H1 (cell line): ENCODE measurements at places on chromosomes 3 and 15. TPM values are rescaled to one million over a fixed set of nuclear protein-coding genes. Genes with fewer than 3 reads are reported as not detected.

DNA sequence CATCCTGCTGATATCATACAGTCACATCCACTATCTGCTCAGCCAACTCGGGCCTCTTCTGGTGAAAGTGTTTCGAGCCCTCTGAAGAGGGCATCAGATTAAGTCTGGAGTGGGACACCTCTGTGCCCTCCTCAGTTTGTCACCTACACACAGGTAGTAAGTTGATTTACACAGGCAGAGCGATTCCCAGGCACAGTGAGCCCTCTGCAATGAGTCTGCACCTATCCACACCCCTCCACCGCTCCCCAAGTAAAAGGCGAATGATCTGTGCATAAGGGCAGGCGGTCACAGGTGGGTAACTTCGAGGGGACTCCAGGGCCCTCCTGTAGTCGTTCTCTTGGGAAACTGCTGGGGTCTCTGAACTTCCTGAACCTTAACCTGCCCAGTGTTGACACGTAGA is 152.0 kb downstream of the ATP10A start:
- H3K36me3 ChIP-seq: no peaks in the 10 kb centered on the region
- H3K27me3 ChIP-seq: no peaks in the 10 kb centered on the region
- no peak for DNase-seq
- no peak overlapping the region for H3K4me3 ChIP-seq
- no peak overlapping the region for H3K27ac ChIP-seq

DNA sequence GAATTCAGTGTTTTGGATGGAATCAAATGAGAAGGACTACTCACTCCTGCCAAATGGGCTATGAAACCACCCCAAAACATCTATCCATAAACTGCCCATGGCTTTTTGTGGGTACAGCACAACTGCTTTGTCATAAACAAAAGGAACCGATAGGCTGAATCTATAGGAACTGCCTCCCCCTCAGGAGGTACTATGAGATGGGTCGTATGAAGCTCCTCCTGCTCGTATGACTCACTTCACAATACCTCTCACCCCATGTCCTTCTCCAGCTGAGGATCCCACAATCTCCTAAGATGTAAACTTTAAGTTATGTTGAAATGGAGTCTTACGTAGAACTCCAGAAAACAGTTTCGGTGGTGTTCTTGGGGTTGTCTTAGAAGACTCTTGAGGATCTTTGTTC is 129.9 kb upstream of the SAMMSON start:
- no peaks in the 10 kb centered on the region for H3K4me1 ChIP-seq
- no peaks in the 10 kb centered on the region for H3K36me3 ChIP-seq
- H3K27me3 ChIP-seq: no peaks in the 10 kb centered on the region
- H3K4me3 ChIP-seq: no peak overlapping the region

DNA sequence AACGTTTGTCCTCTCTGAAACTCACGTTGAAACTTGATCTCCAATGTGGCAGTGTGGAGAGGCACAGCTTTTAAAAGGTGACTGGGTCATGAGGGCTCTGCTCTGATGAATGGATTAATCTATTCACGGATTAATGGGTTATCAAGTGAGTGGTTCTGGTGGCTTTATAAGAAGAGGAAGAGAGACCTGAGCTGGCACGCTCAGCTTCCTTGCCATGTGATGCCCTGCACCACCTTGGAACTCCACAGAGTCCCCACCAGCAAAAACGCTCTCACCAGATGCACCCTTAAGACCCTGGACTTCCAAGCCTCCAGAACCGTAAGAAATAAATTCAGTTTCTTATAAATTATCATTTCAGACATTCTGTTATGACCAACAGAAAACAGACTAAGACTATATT is 2.6 kb downstream of the PPP1R2 start:
- H3K4me3 ChIP-seq: no peak overlapping the region
- peaks cover 16% of the 10 kb centered on the region for H3K27me3 ChIP-seq
- H3K27ac ChIP-seq: no peak overlapping the region
- DNase-seq: no peak
- peaks cover 3% of the 10 kb centered on the region; the same call in 1 of the 2 replicates for H3K4me1 ChIP-seq
- H3K36me3 ChIP-seq: no peaks in the 10 kb centered on the region

DNA sequence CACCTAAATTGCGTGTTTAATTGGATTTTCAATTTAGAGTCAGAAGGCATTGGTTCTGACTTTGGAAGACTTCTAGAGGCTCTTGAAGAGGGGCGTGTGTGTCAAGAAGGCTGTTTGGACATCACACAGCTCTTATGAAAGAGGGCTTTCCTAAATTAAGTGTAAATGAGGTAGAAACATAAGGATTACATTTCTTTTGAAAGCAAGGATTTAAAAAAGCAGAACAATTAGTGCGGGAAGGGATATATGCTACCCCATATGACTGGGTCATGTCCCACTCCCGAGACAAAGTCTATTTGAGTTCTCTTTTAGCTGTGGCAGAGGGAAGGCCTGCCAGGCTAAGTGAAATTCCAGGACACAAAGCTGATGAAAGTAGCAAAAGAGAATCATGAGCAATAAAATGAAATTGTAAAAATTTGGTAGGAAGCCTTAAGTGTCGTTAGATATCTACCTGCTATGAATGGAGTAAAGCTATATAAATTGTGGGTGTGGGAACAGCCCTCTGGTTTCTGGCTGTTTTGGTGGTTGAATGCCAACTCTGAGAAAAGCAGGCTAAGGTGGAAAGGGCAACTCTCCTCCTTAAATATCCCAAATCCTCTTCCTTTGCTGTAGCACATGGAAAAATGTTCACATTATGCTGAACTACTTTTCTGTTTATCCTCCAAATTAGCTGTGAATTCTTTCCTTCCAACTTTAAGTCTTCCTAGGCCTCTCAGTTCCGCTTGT is 100.6 kb upstream of the TSC22D2 start:
- H3K27ac ChIP-seq: no peak overlapping the region
- H3K4me3 ChIP-seq: no peak overlapping the region

GRCh38 chr15:40368719-40369473 is 10.9 kb downstream of the DISP2 start:
- DNase-seq: no peak
- H3K4me1 ChIP-seq: peaks cover 3% of the 10 kb centered on the region; the same call in 1 of the 2 replicates
- no peak overlapping the region for H3K4me3 ChIP-seq
- H3K27me3 ChIP-seq: peaks cover 20% of the 10 kb centered on the region

GRCh38 chr3:118818386-118818785 is 216.3 kb downstream of the IGSF11 start:
- no peaks in the 10 kb centered on the region for H3K4me1 ChIP-seq
- DNase-seq: no peak
- no peak overlapping the region for H3K4me3 ChIP-seq
- no peaks in the 10 kb centered on the region for H3K36me3 ChIP-seq
- no peaks in the 10 kb centered on the region for H3K27me3 ChIP-seq
- no peak overlapping the region for H3K27ac ChIP-seq

GRCh38 chr3:15499536-15499935 is 22.0 kb downstream of the COLQ start:
- H3K4me1 ChIP-seq: peaks cover 5% of the 10 kb centered on the region
- no peak overlapping the region for H3K4me3 ChIP-seq
- H3K36me3 ChIP-seq: no peaks in the 10 kb centered on the region
- no peak for DNase-seq
- H3K27ac ChIP-seq: no peak overlapping the region

- no peak overlapping the region for H3K4me3 ChIP-seq
- H3K27ac ChIP-seq: no peak overlapping the region
- no peaks in the 10 kb centered on the region for H3K4me1 ChIP-seq
- no peaks in the 10 kb centered on the region for H3K27me3 ChIP-seq
- no peaks in the 10 kb centered on the region for H3K36me3 ChIP-seq
- no peak for DNase-seq
Observed at GRCh38 chr3:30779686-30780287, 114.7 kb downstream of the GADL1 start.

- no peak overlapping the region for H3K4me3 ChIP-seq
- H3K4me1 ChIP-seq: no peaks in the 10 kb centered on the region
- H3K36me3 ChIP-seq: no peaks in the 10 kb centered on the region
- DNase-seq: no peak
Observed at GRCh38 chr3:186477033-186477432, 67.1 kb downstream of the CRYGS start.

DNA sequence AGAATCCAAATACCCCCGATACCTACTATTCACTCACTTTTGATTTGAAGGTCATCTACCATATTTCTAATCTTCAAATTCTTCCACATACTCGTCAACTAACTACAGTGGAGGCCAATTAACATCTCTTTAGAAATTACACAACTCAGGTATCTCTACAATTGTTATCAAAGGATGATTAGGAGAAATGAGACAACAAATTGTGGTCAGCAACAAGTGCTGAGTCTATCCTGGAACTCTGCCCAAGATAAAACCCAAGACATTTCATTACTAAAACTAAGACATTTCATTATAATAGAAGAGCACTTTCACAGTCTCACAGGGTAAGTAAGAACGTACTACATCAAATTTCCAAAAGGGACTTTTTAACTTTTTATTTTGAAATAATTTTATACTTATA is 100.0 kb downstream of the TBC1D5 start:
- H3K27ac ChIP-seq: no peak overlapping the region
- no peaks in the 10 kb centered on the region for H3K4me1 ChIP-seq
- no peak for DNase-seq
- no peak overlapping the region for H3K4me3 ChIP-seq

DNA sequence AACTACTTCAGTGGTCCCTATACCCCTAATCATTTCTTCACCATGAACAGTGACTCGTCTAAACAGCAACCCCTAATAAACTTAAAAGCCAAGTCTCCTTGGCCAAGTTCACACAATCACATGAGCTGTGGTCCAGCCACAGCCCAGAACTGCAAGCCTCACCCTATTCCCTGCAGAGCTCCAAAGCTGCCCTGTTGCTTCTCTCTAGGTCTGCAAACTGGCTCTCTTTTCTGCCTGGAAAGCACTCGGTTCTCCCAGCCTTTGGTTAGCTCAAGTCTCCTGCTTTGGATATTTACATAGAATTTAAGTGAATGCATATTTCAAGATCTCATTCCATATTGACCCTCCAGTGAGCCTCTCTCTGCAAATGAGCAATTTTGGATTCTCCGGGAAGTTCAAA is 107.0 kb downstream of the TOP2B start:
- no peaks in the 10 kb centered on the region for H3K27me3 ChIP-seq
- no peak for DNase-seq
- no peaks in the 10 kb centered on the region for H3K4me1 ChIP-seq
- no peak overlapping the region for H3K27ac ChIP-seq
- H3K36me3 ChIP-seq: no peaks in the 10 kb centered on the region

DNA sequence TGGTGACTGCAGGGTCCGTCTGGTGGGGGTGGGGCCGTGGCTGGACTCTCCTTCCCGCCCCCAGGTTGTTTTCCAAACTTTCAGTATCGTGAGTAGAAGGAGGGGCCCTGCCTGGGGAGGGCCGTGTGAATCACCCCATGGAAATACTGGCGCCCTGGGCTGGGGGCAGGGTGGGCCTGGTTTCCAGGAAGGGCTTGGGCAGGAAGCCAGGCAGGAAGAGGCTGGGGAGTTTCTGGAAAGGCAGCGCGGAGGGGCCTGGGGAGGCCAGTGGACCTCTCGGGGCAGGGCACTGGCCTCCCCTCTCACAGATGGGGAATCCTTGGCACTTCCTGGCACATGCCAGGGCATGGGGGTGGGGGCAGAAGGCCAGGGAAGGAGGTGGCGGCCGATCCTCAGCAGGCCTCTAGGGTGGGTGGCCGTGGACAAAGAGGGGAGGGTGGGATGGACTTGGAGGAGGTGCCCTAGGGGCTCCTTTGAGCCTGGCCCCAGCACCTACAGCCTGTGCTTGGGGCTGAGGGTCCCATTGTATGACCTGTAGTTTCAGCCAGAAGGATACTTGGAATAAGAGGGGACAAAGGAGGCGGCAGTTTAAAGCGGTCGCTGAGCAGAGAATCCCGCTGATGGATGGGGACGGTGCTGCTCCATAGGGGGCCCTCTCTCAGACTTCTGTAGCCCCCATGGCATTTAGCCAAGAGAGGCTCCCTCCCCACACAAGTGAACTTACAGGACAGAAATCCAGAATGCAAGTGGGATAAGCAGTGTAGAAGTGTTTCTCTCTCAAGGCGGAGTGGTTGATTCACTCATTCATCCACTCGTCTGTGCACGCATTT is 56.5 kb upstream of the GATA2 start:
- H3K4me1 ChIP-seq: no peaks in the 10 kb centered on the region
- no peak for DNase-seq

GRCh38 chr3:186093271-186093900 is 15.5 kb downstream of the ETV5 start:
- H3K27ac ChIP-seq: no peak overlapping the region
- peaks cover 3% of the 10 kb centered on the region for H3K27me3 ChIP-seq
- peaks cover 15% of the 10 kb centered on the region for H3K4me1 ChIP-seq
- no peak overlapping the region for H3K4me3 ChIP-seq
- no peak for DNase-seq

Gene ACTR8
- total RNA-seq: 25.4 and 26.9 TPM in 2 replicates

Gene SCN11A
- total RNA-seq: 0.10 and 0.11 TPM in 2 replicates

Gene SCAMP5
- 51.8 and 55.4 TPM in 2 replicates for total RNA-seq

Gene SLC35G2
- total RNA-seq: 4.7 and 5.2 TPM in 2 replicates

Gene GHSR
- total RNA-seq: not detected in 2 replicates

Gene GLDN
- total RNA-seq: 0.44 and 0.50 TPM in 2 replicates

Gene P2RY14
- not detected in 2 replicates for total RNA-seq

Gene ERC2
- total RNA-seq: 20.9 and 22.8 TPM in 2 replicates
